ENCODE measurements at places on chromosomes 7 and 10.
A peak's percentile ranks its signal among the peaks of the same experiment; 100 is the strongest.

DNA sequence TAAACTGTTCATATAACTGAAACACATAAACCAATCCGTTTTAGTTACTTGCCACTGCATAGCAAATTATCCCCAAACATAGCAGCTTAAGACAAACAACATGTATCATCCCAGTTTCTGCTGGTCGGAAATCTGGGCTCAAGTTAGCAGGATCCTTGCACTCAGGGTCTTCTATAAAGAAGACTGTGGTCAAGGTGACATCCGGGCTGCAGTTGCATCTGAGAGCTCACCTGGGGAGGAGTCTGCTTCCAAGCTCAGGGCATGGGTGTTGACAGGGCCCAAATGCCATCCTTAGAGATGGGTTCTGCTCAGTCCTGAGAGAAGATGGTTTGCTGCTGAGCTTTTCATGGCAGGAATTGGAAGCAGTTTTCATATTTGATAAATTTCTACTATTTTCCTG lies 431.2 kb downstream of the PAXIP1 start:
- no peak for DNase-seq

DNA sequence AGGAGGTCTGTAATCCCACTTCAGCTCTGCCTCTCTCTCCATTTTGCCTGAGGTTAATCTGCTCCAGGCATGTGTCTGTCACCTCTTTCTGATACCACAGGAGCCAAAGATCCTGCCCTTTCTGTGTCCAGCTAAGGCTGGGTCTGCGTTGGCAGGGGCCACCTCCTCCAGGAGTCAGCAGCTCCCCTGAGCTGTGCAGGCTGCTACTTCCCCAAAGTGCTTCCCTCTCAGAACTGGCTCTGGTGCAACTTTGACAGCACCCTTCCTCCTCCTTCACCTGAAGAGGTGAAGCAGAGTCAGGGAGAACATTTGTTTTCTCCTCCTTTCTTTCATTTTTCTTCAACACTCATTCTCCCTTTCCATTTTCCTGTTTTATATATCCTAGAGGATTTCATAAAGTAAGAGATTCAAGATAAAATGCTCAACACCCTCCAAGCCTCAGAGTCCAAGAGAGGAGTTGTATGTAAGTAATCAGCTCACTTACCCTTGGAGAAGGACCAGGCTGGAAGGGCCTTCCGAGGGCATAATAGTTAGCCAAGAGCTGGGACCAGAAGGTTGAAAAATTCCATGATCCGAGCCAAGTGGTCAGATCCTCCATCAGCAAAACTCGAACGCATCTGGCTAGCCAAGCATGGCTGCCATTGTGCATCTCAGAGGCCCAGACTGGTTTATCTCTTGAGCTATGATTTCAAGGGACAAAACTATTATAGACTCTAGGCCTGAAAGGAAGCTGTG lies 257.3 kb downstream of the PTEN start:
- no peak for DNase-seq

GRCh38 chr10:104640339-104641186 lies 527 bp upstream of the SORCS3 start:
- no peak for DNase-seq

DNA sequence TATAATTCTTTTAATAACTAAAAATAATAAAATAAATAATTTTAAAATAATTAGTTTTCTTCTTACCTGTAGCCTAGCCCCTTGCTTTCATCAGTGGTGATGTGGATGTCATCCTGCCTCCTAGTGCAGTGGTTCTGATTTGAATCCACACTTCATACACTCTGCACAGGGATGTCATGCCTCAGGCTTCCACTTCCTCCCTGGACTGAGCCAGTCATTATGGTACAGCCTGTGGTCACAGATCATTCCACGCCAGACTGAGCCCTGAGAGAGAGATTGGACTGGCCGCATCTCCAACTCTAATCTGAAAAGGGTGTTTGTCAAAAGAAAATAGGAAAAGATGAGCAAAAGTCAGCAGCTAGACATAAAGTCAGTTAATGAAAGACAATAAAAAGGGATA lies 436.2 kb upstream of the IGFBP3 start:
- DNase-seq: no peak

- no peak for DNase-seq
These were observed 363.6 kb downstream of the DNAJB6 start for GRCh38 chr7:157700231-157701005.

GRCh38 chr10:62506371-62506770 lies 132.2 kb downstream of the ZNF365 start:
- no peak for DNase-seq

DNA sequence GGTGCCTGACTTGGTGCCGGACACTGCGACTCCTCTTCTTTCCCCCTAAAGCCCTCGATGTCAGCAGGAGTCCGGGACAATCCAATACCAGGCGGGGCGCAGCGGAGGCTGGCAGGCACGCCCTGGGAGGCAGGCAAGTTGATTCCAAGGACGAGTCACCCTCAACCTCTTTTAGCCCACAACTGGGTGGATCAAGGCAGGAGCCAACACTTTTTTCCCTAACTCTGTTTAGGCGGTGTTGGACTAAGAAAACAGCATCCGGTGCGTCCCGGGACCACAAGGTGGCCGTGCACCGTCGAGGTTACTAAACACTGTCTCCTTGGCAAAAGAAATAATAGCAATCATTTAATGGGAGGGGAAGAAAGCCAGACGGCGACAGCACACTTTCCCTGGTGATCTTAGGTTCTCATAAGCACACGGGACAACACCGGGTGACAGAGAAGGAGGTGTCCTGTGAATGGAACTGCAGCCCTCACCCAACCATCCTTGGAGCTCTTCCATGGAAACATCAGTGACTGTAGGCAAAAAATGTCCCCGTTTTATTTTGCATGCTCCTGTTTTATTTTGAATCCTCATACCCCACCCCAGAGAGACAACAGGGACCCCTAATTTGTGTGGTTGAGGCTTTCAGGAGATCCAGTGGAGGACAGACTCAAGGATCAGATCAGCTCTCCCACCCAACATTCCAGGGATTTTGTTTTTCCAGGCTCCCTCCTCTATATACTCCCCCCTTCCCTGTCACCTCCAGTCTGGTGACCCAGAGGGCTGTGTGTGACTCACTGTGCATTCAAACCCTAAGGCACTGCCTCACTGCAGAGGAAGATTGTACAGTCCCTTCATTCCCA lies 1.3 kb upstream of the CALCR start:
- no peak for DNase-seq

DNA sequence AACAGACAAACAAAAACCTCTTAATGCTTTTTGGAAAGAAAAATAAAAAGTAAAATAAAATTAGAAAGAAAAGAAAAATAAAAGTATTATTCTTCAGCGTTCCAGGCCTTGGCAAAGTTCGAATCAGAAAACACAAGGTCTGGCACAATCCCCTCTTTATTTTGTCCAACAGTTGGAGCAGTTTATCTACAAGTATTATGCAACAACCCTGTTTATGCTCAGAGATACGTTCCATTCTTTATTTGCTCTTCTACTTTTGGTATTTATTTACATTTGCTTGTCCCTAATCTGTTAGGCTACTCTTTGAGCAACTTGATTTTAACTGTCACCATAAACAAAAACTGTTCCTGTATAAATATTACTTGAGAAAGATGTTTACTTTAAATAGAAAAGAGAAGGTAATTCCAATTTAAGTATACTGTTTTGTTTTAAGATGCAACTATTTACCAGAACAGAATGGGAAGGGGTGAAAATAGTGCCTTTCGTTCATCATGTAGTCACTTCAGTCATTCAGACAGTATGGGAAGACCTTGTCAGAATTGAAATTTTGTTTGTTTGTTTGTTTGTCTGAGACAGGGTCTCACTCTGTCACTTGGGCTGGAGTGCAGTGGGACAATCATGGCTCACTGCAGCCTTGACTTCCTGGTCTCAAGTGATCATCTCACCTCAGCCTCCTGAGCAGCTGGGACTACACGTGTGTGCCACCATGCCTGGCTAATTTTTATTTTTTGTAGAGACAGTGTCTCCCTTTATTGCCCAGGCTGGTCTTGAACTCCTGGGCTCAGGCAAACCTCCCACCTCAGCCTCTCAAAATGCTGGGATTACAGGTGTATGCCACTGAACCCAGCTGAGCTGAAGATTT lies 5.7 kb downstream of the PDK4 start:
- DNase-seq: no peak

- DNase-seq: peak; percentile 8
These were observed at the start of gene SERPINE1 for GRCh38 chr7:101126651-101127459. TSS of gene SERPINE1 (plus strand) at chr7:101127104. CDS start at chr7:101128394, 1,290 bp downstream.

DNA sequence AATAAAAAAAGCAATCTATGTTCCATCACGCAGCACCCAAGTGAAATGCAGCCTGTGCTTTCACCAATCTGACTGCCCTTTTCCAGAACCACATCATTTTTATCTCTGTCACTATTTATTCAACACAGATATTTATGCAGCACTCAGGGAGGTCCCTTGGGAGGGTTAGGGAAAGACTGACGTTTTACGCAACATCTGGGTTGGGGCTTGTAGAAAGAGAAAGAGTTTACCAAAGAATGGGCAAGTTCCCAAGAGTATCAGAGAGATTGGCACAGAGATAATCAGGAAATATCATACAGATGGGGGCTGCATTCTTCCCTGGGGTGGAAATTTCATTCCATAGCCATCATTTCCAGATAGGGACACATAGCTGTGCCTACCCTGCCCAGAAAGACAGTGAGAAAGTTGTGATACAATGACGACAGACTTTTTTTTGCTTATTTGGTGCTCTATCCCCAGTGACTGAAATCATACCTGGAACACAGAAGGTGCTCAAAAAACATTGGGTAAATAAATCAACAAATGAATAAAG lies 474.2 kb downstream of the CALN1 start:
- no peak for DNase-seq

GRCh38 chr7:27677912-27678612 lies 15.4 kb upstream of the HIBADH start:
- DNase-seq: no peak

- no peak for DNase-seq
These were observed 326.5 kb upstream of the AOAH start for GRCh38 chr7:37050801-37051200.

DNA sequence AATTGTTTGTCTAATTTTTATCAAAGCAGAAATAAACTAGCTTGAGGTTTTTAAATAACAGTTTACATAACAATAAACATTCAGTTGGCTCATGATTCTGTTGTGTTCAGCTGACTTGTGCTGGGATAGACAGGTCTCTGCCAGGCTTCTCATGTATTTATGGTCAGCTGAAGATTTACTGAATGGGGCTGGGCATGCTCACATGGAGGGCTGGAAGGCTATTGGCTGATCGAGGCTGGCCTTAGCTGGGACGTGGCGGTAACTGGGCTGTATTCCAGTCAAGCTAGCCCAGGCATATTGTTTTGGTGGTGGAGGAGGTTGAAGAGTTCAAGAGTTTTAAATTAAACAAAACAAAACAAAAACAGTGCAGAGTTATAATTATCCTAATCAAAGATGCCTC lies 251.0 kb upstream of the MTPN start:
- DNase-seq: no peak

- peak; percentile 12 for DNase-seq
These were observed 169.3 kb upstream of the AKR1E2 start for GRCh38 chr10:4656576-4657194.

- peak; percentile 47 for DNase-seq
These were observed 107.0 kb upstream of the INSIG1 start for GRCh38 chr7:155190688-155191087.

- no peak for DNase-seq
These were observed 355.7 kb upstream of the SHH start for GRCh38 chr7:156167987-156168386.

DNA sequence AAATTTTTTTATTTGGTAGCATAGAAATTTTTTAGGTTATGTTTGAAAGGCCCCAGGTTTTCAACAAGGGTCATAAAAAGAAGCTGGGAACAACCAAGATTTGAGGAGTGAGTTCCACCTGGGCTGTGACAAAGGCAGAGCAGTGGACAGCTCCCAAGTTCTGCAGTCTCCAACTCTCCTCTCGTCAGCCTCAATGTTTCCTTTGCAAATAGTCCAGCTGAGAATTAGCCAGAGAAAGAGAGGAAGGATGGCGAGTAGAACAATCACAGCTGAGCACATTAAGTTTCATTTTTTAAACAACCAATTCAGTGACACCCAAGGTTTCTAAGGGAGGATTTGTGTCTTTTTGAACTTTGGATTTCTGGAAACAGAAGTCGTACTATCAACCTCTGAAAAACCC lies 143.2 kb downstream of the NRCAM start:
- no peak for DNase-seq

DNA sequence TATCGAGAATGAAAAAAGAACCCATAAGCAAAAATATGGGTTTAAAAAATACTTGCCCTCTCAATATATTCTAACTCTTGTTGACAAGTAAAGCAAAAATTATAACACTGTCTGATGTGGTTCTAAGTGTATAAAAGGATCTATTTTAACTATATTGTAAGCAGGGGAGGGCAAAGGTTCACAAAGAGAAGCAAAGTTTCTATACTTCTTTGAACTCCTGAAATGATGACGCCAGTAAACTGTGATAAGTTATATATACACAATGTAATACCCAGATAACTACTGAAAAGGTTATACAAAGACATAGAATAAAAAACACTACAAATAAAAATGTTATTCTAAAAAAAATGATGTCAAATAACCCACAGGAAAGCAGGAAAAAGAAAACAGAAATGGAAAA lies 37.1 kb downstream of the PDLIM1 start:
- DNase-seq: no peak

- no peak for DNase-seq
These were observed 353.4 kb downstream of the CCSER2 start for GRCh38 chr10:84681781-84682180.

DNA sequence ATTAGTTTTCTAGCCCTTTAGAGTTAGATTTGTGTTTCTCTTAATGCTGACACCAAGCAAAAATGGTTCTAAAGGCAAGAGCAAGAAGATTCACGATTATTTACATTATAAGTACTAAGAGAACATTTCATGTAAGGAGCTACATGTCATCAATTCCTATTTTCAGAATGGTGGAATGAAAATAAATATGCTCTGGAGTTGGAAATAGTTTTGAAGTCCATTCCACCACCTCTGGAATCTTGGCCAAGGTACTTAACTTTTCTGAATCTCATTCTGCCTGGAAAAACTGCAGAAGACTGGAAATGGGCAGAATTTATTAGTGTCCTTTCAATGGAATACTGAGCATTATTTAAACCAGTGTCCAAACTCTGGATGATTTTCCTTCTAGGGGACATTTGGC lies 125.1 kb upstream of the RAB11FIP2 start:
- no peak for DNase-seq

GRCh38 chr7:87091487-87092066 lies 32.1 kb upstream of the ELAPOR2 start:
- DNase-seq: no peak

- DNase-seq: no peak
These were observed 38.8 kb upstream of the DNAH11 start for GRCh38 chr7:21504021-21504420.

DNA sequence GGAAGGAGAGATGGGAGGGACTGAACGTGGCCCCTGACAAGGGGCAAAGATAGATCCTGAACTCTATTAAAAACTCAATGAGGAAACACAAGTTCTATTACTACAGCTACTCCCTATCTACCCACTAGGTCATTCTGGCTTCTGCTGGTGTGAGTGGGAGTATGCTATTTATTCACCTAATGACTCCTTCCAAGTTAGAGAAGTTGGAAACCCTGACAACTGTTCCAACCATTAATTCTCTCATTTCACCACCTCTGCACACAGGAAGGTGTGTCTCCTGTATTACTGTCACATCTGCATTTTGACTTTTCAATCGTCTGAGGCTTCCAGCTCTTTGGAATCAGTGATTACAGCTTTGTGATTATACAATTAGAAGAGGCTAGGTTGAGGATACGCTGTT lies 169.4 kb upstream of the ADO start:
- no peak for DNase-seq

GRCh38 chr7:16794986-16795385 lies 9.8 kb downstream of the AGR2 start:
- DNase-seq: no peak

- DNase-seq: no peak
These were observed 57.9 kb downstream of the GRB10 start for GRCh38 chr7:50724526-50725520.

Data from activated T-helper 9 cell treated with anti-CD3 and anti-CD28 coated beads, Interleukin-2, amount 50 U/mL, for 16 hours (primary cell).